AG04449 (cell line): ENCODE measurements at places on chromosomes 2 and 18.

- peak; percentile 71 for DNase-seq
Observed at GRCh38 chr2:226903179-226903578, 67.3 kb downstream of the RHBDD1 start.

DNA sequence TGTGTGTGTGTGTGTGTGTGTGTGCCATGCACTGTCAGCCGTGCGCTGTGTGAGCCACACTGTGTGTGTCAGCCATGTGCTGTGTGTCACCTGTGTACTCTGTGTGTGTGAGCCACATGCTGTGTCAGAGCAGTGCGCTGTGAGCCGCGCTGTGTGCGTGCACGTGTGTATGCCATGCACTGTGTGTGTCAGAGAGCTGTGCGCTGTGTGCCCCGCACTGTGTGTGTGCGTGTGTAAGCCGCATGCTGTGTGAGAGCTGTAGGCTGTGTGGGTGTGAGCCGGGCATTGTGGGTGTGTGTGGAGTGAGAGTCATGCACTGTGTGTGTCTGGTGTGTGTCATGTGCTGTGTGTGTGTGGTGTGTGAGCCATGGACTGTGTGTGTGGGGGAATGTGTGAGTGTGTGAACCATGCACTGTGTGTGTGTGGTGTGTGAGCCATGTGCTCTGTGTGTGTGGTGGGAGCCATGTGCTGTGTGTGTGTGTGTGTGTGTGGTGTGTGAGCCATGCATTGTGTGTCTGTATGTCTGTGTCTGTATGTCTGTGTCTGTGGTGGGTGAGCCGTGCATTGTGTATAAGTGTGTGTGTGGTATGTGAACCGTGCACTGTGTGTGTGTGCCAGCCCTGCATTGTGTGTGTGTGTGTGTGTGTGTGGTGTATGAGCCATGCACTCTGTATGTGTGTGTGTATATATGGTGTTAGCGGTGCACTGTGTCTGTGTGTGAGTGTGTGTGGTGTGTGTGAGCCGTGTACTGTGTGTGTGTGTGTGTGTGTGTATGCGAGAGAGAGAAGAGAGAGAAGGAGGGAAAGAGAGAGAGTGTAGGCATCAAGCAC is 106.4 kb upstream of the TPO start:
- DNase-seq: no peak

GRCh38 chr18:6434987-6435709 is 20.4 kb upstream of the L3MBTL4 start:
- no peak for DNase-seq

- DNase-seq: no peak
Observed at GRCh38 chr2:169933124-169933711, 106.0 kb downstream of the UBR3 start.

- DNase-seq: peak; percentile 46
Observed at GRCh38 chr2:9333591-9334171, 89.6 kb downstream of the ITGB1BP1 start.

DNA sequence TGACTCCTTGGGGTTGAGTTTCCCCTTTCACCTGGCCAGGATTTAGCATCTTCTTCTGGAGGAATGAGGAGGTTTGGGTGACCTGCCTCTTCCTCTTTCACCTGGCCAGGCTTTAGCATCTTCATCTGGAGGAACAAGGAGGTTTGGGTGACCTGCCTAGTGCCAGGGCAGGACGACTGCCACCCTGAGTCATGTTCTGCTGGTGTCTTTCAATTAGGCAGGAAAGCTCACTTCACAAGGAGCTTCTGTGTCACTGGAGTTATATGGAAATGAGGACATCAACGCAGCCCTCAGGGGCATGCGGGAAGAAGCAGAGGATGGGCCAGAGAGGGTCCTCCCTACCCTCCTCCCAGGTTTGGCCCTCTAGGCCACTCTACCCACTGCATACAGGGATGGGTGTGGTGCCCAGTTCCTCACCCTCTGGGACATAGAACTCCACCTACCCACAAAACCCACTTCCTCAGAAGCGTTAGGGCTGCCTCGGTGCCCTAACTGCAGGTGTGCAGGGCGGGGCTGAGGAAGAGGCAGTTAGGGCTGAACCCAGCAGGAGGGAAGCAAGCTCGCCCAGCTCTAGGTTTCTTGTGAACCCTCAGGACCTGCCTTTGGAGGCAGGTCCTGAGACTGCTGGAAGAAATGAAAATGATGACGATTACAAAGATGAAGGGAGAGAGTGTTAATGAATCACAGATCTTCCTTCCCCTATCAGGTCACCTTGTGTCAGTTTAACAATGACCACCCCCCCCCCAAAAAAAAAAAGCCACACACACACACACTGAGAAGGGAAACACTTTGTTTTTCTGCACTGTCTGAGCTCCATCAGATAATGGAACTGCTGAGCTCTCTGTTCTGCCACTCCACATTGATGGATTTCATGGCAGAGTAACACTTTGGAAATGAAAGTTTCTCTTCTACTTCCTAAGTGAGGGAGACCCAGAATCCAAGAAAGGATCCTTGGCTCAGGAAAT is 71.0 kb downstream of the ARL4C start:
- DNase-seq: no peak

GRCh38 chr2:120453635-120453998 is 107.7 kb downstream of the INHBB start:
- DNase-seq: peak; percentile 21

DNA sequence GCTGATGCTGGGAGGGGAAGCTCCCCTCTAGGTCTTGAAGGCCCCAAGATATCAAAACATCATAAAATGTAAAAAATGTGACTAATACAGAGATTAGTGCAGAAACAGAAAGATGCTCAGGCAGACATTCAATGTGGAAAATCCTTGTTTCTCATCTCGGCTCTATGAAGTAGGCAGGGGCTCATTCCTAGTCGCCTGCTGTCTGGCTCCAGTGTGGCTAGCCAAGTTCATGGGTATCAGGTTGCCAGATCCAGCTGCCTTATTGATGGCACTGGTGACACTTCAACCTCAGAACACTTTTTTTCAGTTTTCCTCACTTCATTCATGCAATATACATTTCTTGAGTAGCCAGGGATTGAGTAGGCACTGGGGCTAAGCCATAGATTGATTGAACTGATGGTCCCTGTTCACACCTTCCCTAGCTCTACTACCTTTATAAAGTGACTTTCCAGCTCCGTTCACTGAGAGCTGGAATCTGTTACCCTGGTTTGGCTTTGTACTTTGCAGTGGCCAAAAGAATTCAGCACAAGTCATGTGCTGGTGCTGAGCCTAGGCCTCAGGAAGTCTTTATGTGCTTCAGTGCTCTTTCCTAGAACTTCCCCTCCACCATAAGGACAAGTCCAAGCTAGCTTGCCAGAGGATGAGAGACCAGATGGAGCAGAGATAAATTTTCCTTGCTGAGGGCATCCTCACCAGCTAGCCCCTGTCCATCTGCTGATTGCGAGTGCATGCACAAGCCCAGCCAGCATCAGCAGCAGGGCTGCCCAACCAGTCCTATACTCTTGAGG is 373.6 kb upstream of the ST6GAL2 start:
- DNase-seq: no peak

DNA sequence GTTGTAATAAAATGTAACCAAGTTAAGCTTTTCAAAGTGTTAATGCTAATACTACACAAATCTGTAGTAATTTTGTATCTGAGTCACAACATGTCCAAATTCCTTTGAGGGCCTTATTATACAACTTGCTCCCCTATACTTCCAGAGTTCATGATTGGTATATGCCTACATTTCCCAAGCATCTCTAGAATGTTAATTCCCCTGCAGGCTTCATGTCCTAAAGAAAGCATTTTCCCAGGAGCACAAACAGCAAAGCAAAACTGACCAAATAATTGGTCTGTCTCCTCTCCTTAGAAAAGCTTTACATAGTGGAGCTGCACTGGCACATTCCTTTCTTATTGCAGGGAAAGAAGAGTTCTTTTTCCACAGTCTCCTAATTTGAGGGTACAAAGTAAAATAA is 3.7 kb downstream of the ALS2 start:
- DNase-seq: no peak

DNA sequence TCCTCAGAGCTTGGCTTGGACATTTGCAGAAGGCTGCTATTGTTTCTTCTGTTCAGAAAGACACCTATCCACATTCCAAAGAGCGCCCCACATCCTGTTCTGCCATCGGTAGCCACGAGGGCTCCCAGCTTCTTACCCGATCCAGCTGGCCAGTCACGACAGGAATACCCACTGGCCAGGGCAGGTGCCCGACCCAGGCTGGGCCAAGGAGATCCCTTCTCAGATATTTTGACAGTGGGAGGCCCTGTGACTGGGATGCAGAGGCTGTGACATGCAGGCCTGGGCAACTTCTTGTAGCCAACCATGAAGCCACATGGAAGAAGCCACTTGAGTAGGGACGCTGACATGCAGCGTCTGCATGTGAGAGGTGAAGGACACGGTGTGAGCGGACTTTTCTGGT is 34.5 kb downstream of the KCNIP3 start:
- DNase-seq: no peak

- no peak for DNase-seq
Observed at GRCh38 chr2:60867848-60868247, 13.5 kb upstream of the REL start.

DNA sequence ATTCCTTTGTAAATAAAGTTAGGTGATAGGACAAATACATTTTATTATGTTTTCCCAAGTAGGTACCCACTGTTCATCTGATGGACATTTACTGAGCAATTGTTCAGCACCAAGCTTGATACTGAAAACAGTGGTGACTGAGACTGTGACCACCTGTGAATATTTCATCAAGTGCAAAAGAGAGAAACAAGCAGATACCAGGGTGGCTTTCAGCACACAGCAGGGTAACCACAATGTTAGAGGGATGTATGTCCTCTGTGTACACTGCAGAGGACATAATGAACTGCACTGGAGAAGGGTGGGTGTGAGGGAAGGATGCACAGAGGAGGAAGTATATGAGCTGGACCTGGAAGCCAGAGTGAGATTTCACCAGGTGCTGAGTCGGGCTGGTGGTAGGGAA is 411.8 kb downstream of the RAD51AP2 start:
- no peak for DNase-seq

DNA sequence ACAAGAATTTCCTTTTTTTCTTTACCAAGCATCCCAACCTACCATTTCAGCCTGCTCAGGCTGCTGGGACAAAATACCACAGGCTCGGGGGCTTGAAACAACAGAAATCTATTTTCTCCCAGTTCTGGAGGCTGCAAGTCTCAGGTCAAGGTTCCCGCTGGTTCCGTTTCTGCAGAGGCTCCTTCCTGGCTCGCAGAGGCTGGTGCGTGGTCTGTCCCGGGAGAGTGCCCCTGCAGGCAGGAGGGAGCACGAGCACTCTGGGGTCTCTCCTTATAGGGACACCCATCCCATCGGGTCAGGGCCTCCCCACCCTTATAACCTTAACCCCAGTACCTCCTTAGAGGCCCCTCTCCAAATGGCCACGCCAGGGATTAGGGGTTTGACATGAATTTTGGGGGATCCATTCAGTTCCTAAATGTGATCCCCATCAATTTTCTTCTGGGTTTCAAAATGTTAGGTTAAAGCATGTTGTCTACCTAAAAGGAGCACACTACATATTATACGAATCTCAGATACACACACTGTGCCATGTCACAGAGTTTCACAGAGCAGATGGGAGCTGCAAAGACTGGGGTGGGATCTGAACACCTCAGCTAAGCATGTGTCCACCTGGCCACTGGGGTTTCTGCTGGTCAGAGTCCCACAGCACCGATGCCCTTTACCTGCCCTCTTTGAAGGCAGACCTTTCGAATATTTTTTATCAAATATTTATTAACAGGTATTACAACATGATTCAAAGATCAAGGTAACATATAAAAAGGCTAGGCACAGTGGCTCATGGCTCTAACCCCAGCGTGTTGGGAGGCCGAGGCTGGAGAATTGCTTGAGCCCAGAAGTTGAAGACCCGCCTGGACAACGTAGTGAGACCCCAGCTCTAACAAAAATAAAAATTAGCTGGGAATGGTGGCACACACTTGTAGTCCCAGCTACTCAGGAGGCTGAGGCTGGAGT is 17.6 kb upstream of the ADI1 start:
- no peak for DNase-seq

DNA sequence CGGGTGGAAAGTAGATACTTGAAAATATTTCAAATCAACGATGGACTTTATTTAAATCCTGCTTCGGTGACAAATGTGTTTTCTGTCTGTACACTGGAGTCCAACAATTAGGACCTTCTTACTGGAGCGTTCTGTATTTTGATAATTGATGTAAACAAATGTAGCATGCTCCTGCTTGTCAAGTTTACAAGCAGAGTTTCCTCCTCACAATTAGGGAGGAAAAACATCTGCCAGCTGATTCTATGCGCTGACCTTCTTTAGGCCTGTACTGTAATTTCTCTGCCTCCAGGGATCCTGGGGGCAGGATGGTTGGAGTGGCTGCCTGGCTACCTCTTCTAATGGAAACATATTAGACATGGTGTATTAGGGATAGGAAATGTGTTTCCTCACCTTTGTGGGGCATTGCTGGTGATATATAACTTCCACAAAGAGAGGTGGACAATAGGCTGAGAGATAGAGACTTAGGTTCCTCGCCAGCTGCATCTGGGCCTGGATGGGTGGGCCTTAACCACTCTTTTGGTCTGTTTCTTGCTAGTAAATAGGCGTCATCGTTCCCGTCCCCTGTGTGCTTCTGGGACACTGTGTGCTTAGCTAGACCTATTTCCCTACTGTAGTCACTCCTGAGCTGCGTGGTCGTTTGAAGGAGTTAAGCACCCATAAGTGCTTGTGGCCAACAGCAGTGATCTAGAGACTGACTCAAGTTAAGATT is 19.3 kb downstream of the GATA6 start:
- DNase-seq: no peak

DNA sequence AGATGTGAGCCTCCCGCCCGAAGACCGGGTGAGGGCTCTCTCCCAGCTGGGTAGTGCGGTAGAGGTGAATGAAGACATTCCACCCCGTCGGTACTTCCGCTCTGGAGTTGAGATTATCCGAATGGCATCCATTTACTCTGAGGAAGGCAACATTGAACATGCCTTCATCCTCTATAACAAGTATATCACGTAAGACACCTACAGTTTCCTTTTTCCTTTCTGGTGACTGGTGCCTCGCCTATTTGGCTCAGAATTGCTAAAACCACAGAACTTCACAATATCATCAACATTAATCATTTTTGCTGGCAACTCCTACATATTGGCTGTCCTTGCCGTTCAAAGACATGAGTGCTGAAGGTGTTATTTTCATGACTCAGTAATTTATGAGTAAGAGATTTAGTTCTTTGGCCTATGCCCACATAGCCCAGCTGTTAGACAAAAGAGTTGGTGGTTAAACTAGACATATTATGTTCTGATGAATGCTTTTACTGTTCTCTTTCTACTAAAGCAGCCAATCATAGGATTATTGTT is 2.2 kb downstream of the STAMBP start:
- no peak for DNase-seq

- no peak for DNase-seq
Observed at GRCh38 chr18:61025596-61025995, 307.6 kb upstream of the CDH20 start.

- DNase-seq: no peak
Observed at GRCh38 chr2:215465256-215465655, 29.4 kb upstream of the FN1 start.

- no peak for DNase-seq
Observed at GRCh38 chr2:238239543-238239862, 335 bp downstream of the HES6 start.

GRCh38 chr2:85698184-85698879 is 4.2 kb downstream of the GNLY start:
- DNase-seq: no peak
